ENCODE measurements at places on chromosomes 11 and 22.

- no peak for DNase-seq
These were observed 1422.7 kb downstream of the BRD1 start for GRCh38 chr22:48404801-48405447.

- no peak for DNase-seq
These were observed 149.1 kb downstream of the DSCAML1 start for GRCh38 chr11:117647872-117648271.

- DNase-seq: no peak
These were observed 17.5 kb downstream of the OR9G1 start for GRCh38 chr11:56716379-56716854.

DNA sequence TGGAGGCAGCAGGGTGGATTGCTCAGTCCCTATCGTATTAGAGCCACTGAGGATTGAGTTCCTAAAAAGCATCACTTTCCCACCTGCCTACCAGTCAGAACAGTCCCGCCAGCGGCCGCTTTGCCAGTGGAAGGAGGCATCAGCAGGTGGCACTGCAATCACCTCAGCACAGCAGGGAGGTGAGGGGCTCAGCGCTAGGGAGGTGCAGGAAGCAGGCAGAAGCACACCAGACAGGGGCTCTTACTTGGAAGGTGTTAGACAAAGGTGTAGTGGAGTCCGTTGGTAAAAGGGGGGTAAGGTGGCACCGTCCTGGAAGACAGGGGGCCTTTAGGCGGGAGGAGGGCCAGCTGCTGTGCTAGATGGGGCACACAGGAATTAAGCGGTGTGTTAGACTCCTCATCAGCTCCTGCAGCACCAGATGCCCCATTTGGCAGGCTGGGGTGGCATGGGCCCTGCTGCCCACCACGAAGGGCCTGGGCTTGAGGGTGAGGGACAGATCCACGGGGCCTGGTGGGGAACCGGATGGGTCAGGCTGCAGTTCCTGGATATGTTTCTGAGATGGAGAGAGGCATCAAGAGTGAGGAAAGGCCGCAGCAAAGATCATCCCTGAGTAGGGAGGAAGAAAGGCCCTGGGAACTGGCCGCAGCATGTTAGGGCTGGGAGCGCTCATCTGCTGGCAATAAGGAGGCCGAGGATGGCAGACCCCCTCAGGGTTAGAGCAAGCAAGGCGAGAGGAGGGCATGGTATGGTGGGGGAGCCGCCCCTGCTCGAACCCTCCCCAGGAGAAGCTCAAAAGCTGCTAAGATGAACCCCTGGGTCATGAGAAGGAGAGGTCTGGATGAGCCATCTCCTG, 42.5 kb downstream of the C11orf58 start:
- DNase-seq: no peak

DNA sequence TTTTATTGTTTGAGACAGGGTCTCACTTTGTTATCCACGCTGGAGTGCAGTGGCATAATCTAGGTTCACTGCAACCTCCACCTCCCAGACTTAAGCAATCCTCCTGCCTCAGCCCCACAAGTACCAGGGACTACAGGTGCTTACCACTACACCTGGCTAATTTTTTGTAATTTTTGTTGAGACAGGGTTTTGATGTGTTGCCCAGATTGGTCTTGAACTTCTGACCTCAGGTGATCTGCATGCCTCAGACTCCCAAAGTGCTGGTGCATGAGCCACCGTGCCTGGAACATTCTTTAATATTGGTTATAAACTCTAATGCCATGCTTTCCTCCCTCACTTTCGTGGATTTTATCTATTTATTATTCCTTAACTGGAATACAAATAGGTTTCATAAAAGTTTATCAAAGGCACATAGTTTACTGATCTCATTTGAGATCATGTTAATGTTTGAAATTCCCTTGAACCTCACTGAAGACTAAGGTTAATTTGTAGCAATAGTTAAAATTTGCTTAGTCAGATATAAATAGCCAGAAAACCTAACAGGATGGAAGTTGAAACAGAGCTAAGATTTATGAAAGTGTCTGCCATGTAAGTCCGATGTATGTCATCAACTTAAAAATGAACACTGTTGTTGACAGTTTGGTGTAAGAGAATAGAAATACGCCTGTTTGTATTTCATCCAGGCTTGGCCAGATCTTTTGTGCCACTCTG, 27.6 kb downstream of the KDM2A start:
- no peak for DNase-seq

All from NCI-H1436 (cell line).